ENCODE measurements at places on chromosomes 1 and 21. TPM values are rescaled to one million over a fixed set of nuclear protein-coding genes. Genes with fewer than 3 reads are reported as not detected.

DNA sequence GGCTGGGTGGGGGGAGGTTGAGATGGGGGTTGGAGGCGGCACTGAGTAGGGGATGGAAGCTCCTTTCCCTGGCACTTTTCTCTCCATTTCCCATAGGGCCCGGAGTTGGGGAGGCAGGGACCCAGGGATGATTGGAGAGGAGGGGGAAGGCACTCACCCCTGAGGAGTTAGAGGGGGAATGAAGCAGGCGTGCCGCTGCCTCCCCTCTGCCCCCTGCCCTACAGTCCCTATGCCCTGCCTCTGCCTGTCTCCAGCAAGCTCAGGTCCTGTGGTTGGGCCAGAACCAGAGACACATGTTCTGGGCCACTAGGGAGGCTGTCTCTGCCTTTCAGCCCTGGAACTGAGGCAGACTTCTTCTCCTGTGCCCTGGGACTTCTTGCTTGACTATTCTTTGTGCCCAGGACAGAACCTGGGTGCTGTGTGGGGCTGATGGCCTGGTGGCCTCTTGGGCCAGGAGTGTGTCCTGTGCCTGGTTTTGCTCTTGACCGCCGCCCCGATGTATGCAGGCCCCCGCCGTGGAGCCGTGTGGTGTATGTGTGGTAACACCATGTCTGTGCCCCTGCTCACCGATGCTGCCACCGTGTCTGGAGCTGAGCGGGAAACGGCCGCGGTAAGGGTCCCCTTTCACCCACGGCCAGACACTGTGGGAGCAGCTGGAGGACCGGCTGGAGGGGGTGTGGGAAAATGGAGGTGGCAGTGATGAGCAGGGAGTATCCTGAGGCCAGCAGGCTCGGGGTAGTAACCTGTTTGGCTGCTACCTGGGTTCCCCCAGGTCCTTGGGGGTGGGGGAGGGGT, 1.4 kb downstream of the LYPLA2 start:
- DNase-seq: no peak

GRCh38 chr21:32834916-32835235, 63.3 kb upstream of the PAXBP1 start:
- no peak for DNase-seq

- no peak for DNase-seq
These were observed 429.6 kb downstream of the USP25 start for GRCh38 chr21:16159213-16159970.

GRCh38 chr21:35441868-35442582, 392.9 kb upstream of the RUNX1 start:
- no peak for DNase-seq

- no peak for DNase-seq
These were observed 84.7 kb upstream of the TMPRSS15 start for GRCh38 chr21:18488252-18488651.

- DNase-seq: no peak
These were observed 12.7 kb downstream of the TNNT2 start for GRCh38 chr1:201364808-201365105.

- DNase-seq: no peak
These were observed 12.9 kb upstream of the RNU1-4 start for GRCh38 chr1:16727190-16728111.

GRCh38 chr1:156129687-156130577, 15.4 kb downstream of the LMNA start:
- DNase-seq: peak; percentile 90

DNA sequence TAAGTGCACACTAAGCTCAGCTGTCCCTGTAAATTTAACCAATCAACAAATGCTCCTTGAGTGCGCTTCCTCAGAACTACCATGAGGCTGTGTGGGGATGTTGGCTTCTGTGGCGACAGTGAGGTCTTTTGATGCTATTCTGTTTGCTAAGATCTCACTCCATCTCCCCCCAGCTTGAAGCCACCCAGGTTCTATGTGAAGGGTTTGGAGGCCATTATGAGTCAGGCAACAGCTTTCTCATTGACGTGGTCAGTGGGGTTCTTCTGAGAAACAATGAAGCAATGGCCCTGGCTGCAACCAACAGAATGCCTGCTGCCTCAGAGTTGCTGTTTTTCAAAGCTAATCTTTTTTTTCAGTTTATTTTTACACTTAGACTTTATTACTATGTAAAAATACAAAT, 205.5 kb downstream of the PTBP2 start:
- DNase-seq: no peak

DNA sequence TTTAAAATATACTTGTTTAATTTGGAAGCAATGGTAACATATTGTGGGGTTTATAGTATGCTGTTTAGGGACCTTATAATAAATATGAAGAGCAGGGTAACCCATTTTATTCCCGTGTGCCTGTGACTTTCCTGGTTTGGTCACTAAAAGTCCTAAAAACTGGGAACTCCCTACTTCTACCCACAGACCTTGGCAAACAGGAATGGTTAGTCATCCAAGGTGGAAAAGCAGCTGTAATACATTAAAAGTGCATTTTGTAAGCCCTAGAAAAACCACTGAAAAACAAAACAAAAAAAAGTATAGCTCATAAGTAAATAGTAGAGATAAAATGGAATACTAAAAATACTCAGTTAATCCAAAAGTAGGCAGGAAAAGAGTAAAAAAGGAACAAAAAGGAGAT, 538.9 kb downstream of the LMO4 start:
- no peak for DNase-seq

GRCh38 chr1:219965285-219966070, 37.1 kb upstream of the SLC30A10 start:
- DNase-seq: no peak

DNA sequence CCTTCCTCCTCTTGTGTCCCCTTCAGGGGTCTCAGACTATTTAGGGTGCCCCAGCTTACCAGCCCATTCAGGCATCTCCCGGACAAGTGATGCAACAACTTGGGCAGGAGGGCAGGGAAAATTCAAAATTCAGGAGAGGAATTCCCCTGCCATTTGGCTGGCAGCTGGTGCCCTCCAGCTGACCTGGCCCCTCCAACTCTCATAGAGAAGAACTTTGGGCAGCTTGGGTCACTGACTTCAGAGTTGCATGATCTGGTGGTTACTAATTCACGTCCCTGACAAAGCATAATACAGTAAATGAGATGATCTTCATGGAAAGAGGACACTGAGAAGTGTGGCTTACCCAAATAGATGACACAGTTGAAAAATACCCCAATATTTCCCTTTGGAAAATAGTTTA, at the start of gene FCAMR:
TSS of gene FCAMR (minus strand) at position 15 of the 400 bp plus-strand sequence. CDS start 335 bp downstream, outside the sequence.
- no peak for DNase-seq

GRCh38 chr1:218357211-218357892, 12.2 kb downstream of the TGFB2 start:
- DNase-seq: no peak

- DNase-seq: no peak
These were observed 36.7 kb downstream of the NEK2 start for GRCh38 chr1:211638689-211639101.

- no peak for DNase-seq
These were observed 34.6 kb downstream of the IL12RB2 start for GRCh38 chr1:67342076-67342890.

DNA sequence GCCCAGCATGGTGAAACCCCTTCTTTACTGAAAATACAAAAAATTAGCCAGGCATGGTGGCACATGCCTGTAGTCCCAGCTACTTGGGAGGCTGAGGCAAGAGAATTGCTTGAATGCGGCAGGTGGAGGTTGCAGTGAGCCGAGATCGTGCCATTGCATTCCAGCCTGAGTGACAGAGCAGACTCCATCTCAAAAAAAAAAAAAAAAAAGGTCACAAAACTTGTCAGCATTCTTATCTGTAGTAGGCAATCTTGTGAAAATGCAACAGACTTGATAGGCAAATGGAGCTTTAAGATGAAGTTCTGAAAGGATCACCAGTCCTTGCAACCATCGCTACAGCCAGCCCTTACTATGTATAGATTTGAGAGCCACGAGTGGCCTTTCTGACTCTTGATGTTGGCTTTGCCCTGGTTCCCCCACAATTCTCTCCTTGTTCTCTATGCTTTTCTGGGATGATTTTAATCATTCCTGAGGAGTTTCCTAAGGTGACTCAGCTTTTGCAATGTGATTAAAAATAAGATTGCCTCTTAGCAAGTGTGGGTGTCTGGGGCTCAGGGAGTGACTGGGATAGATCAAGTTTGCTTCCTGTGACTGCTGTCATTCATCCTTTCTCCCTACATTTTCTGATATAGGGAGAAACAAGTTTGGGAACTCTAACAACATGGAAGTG, 7.1 kb upstream of the MAP1LC3C start:
- no peak for DNase-seq

DNA sequence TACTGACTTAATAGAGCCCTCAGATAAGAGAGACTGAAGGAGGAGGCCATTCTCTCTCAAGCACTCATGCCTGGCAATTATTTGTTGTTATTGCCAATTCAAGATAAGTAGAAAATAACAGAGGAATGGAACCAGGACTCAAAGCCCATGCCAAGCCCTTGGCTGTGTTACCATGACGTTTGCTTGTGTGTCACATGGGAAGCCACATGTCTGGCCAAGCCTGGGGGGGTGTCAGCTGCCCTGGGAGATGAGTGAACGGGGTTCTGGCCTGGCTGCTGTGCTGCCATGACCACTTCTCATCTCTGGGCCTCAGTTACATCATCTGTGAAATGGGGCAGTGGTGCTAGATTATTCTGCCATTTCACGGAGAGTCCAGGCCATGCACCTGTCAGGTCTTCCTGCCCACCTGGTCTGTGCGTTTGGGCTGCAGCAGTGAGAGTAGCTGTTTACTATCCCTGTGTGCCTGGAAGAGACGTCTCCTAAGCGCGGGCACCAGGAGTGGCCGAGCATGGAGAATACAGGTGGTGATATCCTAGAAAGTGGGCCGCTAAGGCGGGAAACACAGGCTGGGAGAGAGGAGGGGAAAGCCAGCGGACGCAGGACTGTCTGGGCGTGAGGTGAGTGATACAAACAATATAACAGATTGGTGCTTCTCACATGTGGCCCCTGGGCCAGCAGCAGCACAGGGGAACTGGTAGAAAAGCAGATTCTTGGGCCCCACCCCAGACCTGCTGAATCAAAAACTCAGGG, 67.8 kb downstream of the MAN1C1 start:
- DNase-seq: no peak

GRCh38 chr1:186142159-186142558, 232.9 kb downstream of the TPR start:
- no peak for DNase-seq

- DNase-seq: no peak
These were observed 96.5 kb downstream of the SMYD2 start for GRCh38 chr1:214377485-214377884.

GRCh38 chr1:223765036-223765718, 52.8 kb downstream of the CAPN2 start:
- no peak for DNase-seq

GRCh38 chr1:94079989-94080388, 41.0 kb downstream of the ABCA4 start:
- DNase-seq: no peak

DNA sequence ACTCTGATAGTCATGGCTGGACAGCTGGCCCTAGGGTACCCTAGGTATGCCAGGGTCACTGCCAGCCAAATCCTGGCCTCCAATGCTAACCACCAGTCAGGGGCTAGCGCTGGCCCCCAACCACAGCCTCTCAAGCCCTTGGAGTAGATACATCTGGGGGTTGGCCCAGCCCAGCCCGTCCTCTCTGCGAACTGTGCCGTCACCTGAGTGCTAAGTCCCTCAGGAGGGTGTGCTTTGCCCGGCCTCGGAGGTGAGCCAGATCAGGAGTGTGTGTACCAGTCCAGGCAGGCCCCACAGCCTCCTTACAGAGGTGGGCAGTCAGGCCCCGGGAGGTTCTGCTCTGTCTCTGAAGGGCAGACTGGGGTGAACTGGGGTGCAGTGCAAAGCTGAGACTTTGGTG, 34.0 kb upstream of the DISP3 start:
- DNase-seq: no peak

DNA sequence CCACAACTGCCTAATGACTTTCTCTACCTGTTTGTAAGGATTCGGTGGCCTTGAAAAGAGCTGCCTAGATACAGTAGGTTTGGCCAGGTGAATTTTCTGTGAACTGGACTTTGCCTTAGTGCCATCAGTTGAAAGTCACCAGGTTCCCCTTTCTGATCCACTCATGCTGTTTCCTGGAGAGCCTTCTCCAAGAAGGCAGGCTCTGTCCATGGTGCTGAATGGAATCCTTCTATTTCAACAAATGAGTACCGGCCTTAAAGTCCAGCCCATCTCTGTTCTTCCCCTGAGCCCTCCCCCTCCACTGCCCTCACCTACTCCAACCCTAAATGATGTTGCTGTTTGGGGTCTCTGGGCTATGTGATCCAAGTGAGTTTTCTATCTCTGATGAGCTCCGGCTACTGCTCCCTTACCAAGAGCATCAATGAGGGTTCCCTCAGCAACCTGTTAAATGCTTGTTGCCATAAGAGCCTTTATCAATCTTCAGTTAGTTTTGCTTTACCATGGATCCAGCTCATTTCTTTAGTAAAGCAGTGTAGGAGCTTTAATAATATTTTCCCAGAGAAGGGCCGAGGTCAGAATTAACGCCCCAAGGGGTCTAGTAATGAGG, 500.4 kb downstream of the PTPRU start:
- DNase-seq: peak; percentile 8

DNA sequence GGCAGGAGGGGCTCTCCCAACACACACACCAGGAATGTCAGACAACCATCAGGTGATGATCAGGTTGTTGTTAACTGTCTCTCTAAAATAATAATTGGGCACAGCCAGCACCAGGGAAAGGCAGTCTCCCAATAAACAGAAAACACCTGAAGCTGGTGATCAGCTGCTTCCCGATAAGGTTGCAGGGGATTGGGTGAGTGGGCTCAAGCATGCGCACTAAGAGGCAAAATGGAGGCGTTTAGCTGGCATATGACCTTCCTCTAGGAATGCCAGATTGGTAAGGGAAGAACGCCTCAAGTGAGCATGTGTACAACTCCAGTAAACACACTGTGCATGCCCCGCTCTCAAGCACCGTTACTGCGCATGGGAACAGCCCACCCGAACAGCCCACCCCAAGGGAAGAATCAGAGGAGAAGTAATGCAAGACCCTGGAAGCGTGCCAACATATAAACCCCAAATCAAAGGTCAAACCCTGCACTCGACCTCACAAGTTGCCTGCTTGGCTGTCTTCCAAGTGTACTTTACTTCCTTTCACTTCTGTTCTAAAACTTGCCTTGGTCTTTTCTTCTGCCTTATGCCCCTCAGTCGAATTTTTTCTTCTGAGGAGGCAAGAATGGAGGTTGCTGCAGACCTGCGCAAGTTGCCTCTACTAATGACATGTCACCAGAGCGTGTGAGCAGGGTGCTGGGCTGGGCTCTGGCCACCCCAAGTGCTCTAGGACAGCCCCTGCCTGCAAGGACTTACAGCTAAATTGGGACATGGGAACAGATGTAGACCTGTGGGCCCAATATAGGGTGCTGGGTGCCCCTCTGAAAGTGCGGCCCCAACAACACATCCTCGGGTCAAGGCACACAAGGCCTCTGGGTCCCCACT, 200.8 kb downstream of the RHOU start:
- no peak for DNase-seq

- no peak for DNase-seq
These were observed 25.5 kb downstream of the USP1 start for GRCh38 chr1:62462370-62462769.

GRCh38 chr1:5272325-5272724, 617.9 kb downstream of the AJAP1 start:
- no peak for DNase-seq

KIF14 gene
- total RNA-seq: 7.3 TPM

SH2D1B gene
- not detected for total RNA-seq

LCE1F gene
- not detected for total RNA-seq

KDF1 gene
- not detected for total RNA-seq

OR14K1 gene
- not detected for total RNA-seq

PEF1 gene
- 133 TPM for total RNA-seq

GJC2 gene
- 1.4 TPM for total RNA-seq

F5 gene
- total RNA-seq: 0.13 TPM

DMRTA2 gene
- total RNA-seq: not detected

GPR61 gene
- total RNA-seq: 0.14 TPM

DIPK1A gene
- 0.53 TPM for total RNA-seq

GON4L gene
- total RNA-seq: 21.6 TPM

TSPAN2 gene
- total RNA-seq: 0.39 TPM
